ENCODE measurements at places on chromosomes 4 and X.

GRCh38 chr4:112287258-112287989, 1.7 kb upstream of the TIFA start:
- DNase-seq: no peak

GRCh38 chr4:4783847-4784246, 75.6 kb upstream of the MSX1 start:
- DNase-seq: no peak

DNA sequence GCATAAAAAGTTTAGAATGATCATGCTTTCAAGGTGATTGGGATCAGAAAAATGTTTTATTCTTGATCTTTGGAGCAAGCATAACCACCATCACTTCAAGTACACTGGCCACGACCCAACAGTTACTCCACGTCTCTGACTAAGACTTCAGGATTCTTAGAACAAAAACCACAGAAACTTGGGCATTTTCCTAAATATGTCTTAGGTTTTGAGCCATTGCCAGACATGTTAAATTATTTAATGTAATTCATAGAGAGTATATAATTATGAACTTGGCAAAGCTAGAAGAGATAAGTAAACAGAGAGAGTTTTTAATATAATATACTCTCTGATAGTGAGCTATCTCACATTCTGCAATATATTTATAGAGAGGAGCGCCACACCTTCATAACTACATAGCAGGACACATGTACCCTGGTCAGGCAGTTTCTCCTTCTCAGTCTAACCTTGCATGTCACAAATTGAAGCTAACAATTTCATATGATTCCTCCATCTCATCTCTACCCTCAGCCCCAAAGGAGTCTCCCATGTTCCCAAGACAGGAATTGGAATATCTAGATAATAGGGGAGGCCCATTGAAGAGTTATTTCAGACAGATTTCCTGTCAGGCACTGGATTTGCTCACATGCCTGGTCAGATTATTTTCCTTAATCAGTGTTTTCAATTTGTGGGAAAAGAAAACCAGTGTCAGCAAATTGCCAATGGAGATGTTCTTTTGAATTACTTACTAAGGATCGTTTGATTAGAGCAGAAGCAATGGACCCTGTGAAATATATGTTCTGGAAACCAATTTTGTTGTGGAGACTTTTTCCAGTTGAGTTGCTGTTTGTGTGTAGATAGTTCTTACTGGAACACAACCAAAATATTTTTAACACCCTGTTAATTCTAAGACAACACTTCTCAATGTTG, 61.7 kb upstream of the GUCY1A1 start:
- DNase-seq: no peak

- no peak for DNase-seq
Measured at GRCh38 chrX:56947699-56948098, 47.6 kb downstream of the SPIN3 start.

DNA sequence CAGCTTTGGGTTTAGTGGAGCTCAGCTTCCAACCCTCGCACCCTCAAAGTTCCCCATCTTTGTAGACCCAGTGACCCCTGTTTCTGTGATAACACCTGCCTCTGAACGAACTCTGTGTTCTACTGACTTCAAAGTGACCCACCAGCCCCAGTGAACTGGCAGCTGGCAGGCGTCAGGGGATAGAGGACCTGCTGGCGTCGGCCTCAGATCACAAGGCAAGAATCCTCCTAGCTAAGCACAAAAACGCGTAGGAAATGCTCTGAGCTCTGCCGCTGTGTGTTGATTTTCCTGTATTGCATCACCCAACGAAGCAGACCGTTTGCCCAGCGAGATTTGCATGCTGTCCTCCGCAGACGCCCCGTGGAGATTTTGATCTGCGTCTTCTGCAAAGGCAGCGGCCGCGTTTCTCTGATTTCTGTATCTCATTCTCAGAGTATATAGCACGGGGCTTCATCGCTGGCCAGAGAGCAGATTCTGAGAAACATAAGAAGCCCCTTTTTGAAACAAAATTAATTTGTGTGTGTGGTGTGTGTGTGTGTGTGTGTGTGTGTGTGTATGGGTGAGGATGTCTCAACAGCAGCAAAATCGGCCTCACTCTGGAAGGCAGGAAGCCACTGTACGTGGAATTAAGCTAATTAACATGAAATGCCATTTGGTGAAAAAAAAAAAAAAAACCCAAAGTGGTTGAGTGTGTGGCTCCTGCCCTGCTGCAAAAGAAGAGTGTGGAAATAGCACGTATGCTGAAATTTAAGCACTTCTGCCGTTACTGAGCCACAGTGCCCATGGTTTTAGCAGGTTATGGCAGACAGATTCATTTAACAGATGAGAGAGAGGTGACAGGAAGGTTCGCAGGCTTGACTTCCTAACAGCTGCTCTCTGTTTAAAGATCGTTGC, 29.2 kb upstream of the ASMTL start:
- peak; percentile 84 for DNase-seq

GRCh38 chr4:38954727-38955126, 77.5 kb downstream of the TMEM156 start:
- no peak for DNase-seq

DNA sequence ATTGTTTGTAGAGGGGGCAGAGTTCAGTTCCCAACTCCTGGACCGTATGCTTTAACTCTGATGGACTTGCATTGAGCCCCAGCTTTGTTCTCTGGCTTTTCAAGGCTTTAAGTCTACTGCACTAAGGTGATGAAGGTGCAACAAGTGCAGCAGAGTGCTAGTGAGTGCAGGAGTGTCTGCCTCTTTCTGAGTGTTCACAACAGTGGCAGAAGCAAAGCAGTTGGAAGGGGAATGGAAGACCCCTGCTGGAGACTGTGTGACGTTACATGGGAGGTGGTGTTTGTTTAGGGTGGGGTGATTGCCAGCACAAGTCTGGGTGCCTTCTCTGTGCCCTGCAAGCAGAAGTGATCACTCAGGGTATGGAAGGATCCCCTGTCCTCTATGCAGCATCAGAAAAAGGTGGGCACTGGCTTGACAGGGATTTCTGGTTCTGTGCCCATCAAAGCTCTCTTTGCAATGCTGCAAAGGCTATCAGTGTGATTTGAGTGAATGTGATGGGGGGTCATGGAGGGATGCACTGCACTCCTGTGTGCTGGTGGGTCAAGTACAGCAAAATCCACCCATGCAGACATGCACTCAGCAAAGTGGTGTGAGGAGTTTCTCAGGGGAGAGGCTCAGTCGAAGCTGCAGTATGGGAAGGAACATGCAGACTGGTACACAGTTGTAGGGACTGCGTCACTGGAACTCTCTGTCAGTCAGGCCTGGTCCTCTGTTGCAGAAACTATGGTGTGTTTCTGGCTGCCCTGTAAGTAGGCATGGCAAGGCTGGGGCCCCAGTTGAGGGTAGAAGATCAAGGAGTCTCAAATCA, 70.9 kb upstream of the UGT2B7 start:
- no peak for DNase-seq

- DNase-seq: no peak
Measured at GRCh38 chr4:15836362-15836761, 58.2 kb downstream of the CD38 start.

GRCh38 chr4:143701365-143701764, 890 bp upstream of the FREM3 start:
- no peak for DNase-seq

GRCh38 chr4:127448986-127449385, 183.8 kb upstream of the INTU start:
- no peak for DNase-seq

DNA sequence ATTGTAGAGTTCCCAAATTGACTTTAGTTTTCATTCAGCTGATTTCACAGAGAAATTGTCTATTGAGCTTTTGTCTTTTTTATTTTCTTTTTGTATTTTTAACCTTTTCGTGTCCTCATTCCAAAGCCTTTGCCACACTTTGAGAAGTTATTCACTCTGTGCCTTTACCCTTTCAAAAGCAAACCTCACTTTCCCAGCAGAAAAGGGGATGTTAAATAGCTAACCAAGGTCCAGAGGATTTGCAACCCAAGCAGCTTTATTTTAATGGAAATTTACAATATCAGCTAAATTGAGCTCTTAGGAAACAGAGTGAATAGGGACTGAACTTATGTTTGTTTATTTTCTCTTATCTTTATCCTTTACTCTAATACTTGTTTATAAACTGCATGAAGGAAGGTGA, 428.8 kb downstream of the PCDH7 start:
- DNase-seq: no peak

GRCh38 chr4:84750960-84751283, 168.0 kb downstream of the CDS1 start:
- no peak for DNase-seq

GRCh38 chr4:14726877-14727361, 275.4 kb upstream of the CPEB2 start:
- DNase-seq: no peak

- no peak for DNase-seq
Measured at GRCh38 chr4:72567036-72567435, 2.0 kb downstream of the ADAMTS3 start.

DNA sequence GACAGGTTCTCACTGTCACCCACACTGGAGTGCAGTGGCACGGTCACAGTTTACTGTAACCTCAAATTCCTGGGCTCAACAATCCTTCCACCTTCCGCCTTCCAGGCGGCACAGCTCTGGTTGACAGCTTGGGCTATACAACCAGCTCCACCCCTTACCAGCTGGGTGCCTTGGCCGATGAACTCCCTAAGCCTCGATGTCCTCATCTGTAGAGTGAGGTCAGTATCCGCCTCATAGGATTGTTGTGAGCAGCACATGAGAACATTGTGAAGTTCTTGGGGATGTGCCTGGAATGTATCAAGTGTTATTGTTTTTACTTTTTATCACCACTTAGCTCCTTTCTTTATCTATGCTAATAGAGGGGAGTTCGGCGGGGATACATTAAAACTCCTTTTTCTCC, 23.3 kb downstream of the UCHL1 start:
- DNase-seq: no peak
